Neural progenitor cell (in vitro differentiated cells): ENCODE measurements at places on chromosomes 7 and 10.
A peak's percentile ranks its signal among the peaks of the same experiment; 100 is the strongest.

- no peak for DNase-seq
- no peak overlapping the region for H3K27ac ChIP-seq
Observed at GRCh38 chr10:8768852-8769251, 714.4 kb downstream of the GATA3 start.

GRCh38 chr10:69345402-69345801 is 67.1 kb downstream of the HK1 start:
- no peaks in the 10 kb centered on the region for H3K27me3 ChIP-seq
- H3K4me1 ChIP-seq: peaks cover 20% of the 10 kb centered on the region
- DNase-seq: no peak
- H3K27ac ChIP-seq: no peak overlapping the region
- no peaks in the 10 kb centered on the region for H3K36me3 ChIP-seq
- H3K4me3 ChIP-seq: no peak overlapping the region

DNA sequence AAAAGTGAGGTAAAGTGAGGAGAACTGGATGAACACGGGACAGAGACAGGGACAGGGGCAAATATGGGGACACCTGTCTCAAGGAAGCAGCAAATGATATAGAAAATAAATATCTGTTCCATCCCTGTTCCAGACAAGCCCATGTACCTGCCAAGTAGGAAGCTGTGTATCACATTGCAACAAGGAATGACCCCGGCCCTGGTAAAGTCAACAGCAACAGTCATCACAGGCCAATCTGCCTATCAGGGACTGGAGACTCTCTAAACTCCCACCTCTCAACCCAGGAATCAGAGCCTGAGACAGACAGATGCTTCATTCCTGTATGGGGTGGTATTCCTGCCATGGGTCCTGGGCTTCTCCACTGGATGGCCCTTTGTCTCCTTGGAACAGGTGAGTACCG is 156.6 kb upstream of the PRSS1 start:
- H3K36me3 ChIP-seq: no peaks in the 10 kb centered on the region
- H3K27me3 ChIP-seq: no peaks in the 10 kb centered on the region

GRCh38 chr10:89392974-89393373 is 551 bp downstream of the IFIT1 start:
- H3K4me1 ChIP-seq: peaks cover 10% of the 10 kb centered on the region
- DNase-seq: no peak
- H3K27ac ChIP-seq: no peak overlapping the region
- H3K36me3 ChIP-seq: no peaks in the 10 kb centered on the region
- H3K4me3 ChIP-seq: peak overlapping the region; percentile 45

GRCh38 chr7:26265499-26266075 is 26.1 kb upstream of the SNX10 start:
- H3K27me3 ChIP-seq: no peaks in the 10 kb centered on the region
- H3K4me3 ChIP-seq: no peak overlapping the region
- DNase-seq: no peak
- H3K27ac ChIP-seq: no peak overlapping the region
- no peaks in the 10 kb centered on the region for H3K4me1 ChIP-seq
- H3K36me3 ChIP-seq: no peaks in the 10 kb centered on the region

- H3K27me3 ChIP-seq: no peaks in the 10 kb centered on the region
- H3K4me3 ChIP-seq: no peak overlapping the region
- no peak for DNase-seq
- no peak overlapping the region for H3K27ac ChIP-seq
- H3K4me1 ChIP-seq: no peaks in the 10 kb centered on the region
Observed at GRCh38 chr7:56493196-56493595, 377.0 kb upstream of the NUPR2 start.

GRCh38 chr7:30448461-30449189 is 30.0 kb downstream of the NOD1 start:
- H3K4me3 ChIP-seq: no peak overlapping the region
- no peaks in the 10 kb centered on the region for H3K36me3 ChIP-seq
- no peaks in the 10 kb centered on the region for H3K4me1 ChIP-seq
- no peaks in the 10 kb centered on the region for H3K27me3 ChIP-seq
- DNase-seq: no peak
- H3K27ac ChIP-seq: no peak overlapping the region

DNA sequence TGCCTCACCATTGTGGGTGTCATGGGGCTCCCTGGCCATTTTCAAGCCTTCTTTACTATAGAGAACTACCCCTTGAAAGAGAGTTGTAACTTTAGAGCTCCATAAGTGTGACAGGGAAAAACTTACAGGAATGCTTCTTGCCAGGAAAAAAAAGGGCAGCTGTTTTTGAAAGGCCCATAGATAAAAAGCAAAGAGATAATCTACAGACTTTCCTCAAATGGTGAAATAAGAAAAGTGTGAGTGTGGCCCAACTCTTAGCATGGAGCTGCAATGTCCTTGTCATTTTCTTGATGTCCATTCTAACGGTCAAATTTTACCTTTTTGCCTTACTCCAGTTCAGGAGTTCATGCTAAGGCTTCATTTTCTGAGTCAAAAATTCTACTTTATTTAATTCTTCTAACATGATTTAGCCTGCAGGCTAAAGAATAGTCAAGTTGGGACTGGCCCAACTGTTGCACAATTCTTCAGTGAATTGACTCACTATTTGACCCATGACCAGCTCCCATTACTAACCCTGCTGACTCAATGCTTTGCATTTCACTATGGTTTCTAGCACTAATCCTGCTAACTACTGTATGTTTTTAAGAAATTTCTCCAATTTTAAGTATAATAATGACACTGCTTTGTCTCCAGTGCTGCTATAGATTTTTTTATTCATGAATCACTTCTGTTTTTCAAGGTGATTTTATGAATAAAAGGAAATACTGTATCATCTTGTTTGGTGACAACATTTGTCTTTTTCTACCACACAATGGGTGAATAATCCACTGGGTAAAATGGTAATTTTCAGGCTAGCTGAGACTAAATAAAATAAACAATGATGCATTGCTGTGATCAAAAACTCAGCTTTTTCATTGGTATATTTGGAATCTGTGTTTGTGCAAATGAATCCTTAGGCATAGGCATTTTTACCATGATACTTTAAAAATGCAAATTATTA is 41.4 kb upstream of the SGCE start:
- H3K27ac ChIP-seq: no peak overlapping the region
- no peak overlapping the region for H3K4me3 ChIP-seq
- DNase-seq: no peak

DNA sequence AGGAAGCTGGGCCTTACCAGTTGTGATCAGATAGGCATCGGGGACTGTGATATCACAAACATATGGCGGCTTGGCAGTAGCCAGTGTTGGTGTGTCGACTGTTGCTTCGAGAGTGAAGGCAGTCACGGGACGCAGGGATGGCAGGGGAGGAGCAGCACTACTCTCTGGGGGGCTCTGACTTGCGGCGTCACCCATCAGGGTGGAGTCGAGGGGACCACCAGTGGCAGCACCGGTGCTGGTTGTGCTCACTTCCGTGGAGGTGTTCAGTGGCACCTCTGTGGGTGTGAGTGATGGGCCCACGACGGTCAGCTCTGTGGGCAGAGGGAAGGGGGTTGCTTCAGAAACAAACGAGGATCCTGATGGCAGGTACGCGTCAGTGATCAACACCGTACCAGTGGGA is 64.5 kb downstream of the KIAA1549 start:
- H3K4me1 ChIP-seq: no peaks in the 10 kb centered on the region
- no peaks in the 10 kb centered on the region for H3K27me3 ChIP-seq

GRCh38 chr10:32050177-32050576 is 6.0 kb downstream of the KIF5B start:
- H3K27me3 ChIP-seq: no peaks in the 10 kb centered on the region
- no peak overlapping the region for H3K27ac ChIP-seq
- no peak overlapping the region for H3K4me3 ChIP-seq
- H3K4me1 ChIP-seq: peaks cover 40% of the 10 kb centered on the region
- no peak for DNase-seq
- peaks cover 4% of the 10 kb centered on the region for H3K36me3 ChIP-seq

GRCh38 chr10:89373916-89374711 is 3.7 kb upstream of the IFIT1B start:
- H3K27me3 ChIP-seq: no peaks in the 10 kb centered on the region
- peaks cover 3% of the 10 kb centered on the region for H3K4me1 ChIP-seq
- no peak overlapping the region for H3K4me3 ChIP-seq
- DNase-seq: no peak
- no peaks in the 10 kb centered on the region for H3K36me3 ChIP-seq
- no peak overlapping the region for H3K27ac ChIP-seq

DNA sequence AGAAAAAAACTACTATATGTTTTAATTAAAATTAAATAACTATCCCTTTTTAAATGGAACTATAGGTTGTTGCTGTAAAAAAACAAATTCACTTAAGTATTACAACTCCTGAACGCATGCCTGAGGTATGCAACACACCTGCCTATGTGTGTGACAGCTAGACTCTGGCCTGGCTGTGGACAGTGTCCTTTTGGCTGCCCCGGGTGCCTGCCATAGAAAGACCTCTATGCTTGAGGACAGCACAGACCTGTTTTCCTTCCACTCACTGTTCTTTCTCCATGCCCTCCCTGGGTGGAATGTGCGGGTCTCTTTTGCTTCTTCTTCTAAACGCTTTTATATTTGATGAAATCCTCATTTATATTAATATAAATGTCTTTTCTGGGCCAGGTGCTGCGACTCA is 6.5 kb upstream of the PPIA start:
- no peak overlapping the region for H3K27ac ChIP-seq
- H3K36me3 ChIP-seq: no peaks in the 10 kb centered on the region
- no peaks in the 10 kb centered on the region for H3K27me3 ChIP-seq
- no peak for DNase-seq

DNA sequence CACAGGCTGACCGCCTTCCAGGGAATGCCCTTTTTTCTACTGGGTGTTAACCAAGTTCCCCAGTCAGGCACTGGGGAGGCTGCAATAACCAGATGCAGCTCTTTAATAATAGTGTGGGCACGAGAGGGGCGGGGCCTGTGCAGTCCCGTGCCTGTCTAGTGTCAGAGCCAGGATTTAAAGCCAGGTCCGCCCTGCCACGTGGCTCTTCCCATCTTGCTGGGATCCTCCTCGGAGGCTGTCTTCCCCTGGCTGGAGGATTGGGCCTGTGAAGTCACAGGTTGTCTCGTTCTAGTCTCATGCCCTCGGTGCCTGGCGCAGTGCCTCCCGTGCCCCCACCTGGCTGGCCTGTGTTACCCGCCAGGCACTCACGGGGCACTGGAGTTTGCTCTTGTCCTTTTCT is 25.2 kb downstream of the TMEM120A start:
- H3K27me3 ChIP-seq: no peaks in the 10 kb centered on the region
- peaks cover 27% of the 10 kb centered on the region for H3K4me1 ChIP-seq
- no peak overlapping the region for H3K4me3 ChIP-seq
- no peak for DNase-seq
- H3K36me3 ChIP-seq: no peaks in the 10 kb centered on the region

DNA sequence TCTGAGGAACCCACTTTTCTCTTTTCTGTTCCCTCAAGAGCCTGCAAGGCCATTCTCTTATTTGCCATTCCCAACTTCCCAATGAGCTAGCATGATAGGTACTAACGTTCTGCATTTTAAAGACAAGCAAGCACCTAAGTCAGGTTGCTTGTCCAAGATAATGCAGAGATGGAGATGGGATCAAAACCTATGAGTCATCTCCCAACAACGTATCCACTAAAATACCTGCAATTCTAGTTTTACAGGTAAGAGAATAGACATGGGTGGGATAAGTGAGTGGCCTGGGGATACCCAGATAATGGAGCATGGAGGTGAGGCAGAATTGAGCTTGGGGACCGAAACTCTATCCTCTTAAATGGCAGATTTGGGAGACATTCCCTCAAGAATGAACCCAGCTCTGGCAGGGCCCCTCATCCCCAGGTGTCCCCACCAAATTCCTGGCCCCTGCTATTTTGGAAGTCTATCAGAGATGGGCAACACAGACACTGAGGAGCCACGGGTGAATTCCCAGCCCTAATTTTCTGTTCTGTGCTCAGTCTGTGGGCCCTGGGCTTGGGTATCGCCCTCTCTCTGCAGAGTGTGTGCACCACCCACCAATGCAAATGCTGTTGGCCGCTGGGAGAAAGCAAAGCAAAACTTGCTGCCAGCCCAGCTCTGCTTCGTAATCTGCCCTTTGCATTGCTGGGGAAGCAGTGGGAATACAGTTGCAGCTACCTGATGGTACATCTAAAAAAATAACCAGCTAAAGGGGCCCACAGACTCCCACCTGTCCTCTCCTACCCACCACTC is 98.3 kb downstream of the KCNMA1 start:
- no peaks in the 10 kb centered on the region for H3K4me1 ChIP-seq
- no peak for DNase-seq
- H3K36me3 ChIP-seq: no peaks in the 10 kb centered on the region
- no peak overlapping the region for H3K27ac ChIP-seq

GRCh38 chr7:48628793-48629349 is 295.5 kb upstream of the CDC14C start:
- H3K27me3 ChIP-seq: no peaks in the 10 kb centered on the region
- H3K36me3 ChIP-seq: no peaks in the 10 kb centered on the region
- no peaks in the 10 kb centered on the region for H3K4me1 ChIP-seq
- DNase-seq: no peak

DNA sequence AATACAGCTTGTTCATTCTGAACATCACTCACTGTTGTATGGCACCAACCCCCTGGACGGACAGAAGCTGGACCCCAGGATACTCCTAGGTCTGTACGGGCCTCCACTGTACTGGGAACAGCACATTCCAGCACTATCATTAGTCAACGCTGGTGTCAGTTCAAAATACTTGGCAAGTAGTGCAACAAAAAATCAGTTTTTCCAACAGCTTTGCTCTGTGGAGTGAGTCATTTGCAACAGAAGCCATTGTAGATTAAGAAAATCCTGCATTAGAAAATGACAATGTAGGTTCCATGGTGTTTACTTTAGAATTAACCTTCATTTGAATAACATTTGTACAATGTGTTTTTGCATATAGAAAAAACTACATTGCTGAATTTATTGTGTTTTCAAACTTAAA is 266.6 kb downstream of the HDAC9 start:
- DNase-seq: no peak
- no peaks in the 10 kb centered on the region for H3K36me3 ChIP-seq
- no peak overlapping the region for H3K4me3 ChIP-seq
- H3K27ac ChIP-seq: no peak overlapping the region

DNA sequence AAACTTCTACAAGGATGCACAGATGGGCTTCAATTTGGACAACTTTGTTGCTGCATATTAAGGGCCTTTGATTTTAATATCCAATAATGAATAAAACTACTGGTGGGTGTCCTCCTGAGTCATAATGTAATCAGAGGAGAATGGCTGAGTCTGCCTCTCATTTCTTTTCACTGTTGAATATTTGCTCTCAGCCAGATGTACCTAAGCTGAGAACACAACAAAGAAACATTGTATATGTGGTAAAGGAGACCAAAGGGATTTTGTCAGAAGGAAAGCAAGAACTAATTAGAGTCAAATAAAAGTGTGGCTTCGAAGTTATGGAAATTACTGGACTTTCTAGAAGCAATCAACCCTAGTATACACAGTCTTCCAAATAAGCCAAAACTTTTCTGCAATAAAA is 131.0 kb upstream of the BET1 start:
- no peak overlapping the region for H3K4me3 ChIP-seq
- H3K27ac ChIP-seq: no peak overlapping the region
- no peaks in the 10 kb centered on the region for H3K36me3 ChIP-seq
- no peak for DNase-seq
